ENCODE measurements at places on chromosomes 6 and 20.

- DNase-seq = no peak
These were observed 1.8 kb downstream of the EPHA7 start for GRCh38 chr6:93417421-93418013.

DNA sequence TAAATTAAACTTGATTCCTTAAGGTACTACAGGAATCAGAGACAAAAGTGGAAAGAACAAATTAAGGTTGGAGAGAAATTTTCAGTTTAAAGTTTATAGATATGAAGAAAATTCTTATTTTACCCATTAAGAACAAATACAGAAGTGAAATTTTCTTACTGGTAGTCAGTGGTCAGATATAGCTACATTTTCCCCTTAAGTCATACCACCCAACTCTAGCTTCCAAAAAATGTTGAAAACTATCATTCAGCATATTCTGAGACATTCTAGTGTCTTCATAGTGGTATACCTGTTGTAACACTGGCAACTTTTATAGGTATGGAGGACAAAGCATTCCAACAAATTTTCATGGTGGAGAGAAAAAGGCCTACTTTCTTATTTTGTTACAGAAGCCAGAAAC is 15.6 kb upstream of the SUMO4 start:
- no peak for DNase-seq

- DNase-seq = no peak
These were observed 22.3 kb downstream of the BNIP5 start for GRCh38 chr6:36314221-36315014.

- DNase-seq = no peak
These were observed 5.9 kb downstream of the ZSCAN31 start for GRCh38 chr6:28330041-28330440.

DNA sequence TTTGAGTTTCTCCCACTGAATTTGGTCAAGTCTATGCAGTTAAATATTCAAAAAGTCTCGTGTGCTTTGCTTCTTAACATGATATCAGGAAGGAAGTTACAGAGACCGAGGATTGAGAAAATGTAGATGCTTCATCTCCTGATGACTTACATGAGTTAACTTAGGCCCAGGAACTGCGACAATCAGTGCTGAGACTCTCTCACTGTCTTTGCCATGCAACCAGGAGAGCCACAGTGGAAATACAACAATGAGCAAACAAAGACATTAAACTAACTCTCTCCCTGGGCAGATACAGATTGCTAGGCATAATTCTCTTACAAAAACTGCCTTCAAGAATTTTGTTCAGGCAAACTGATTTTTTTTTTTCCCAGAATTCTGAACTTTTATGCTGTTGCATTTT is 440.6 kb upstream of the EPHA7 start:
- no peak for DNase-seq

DNA sequence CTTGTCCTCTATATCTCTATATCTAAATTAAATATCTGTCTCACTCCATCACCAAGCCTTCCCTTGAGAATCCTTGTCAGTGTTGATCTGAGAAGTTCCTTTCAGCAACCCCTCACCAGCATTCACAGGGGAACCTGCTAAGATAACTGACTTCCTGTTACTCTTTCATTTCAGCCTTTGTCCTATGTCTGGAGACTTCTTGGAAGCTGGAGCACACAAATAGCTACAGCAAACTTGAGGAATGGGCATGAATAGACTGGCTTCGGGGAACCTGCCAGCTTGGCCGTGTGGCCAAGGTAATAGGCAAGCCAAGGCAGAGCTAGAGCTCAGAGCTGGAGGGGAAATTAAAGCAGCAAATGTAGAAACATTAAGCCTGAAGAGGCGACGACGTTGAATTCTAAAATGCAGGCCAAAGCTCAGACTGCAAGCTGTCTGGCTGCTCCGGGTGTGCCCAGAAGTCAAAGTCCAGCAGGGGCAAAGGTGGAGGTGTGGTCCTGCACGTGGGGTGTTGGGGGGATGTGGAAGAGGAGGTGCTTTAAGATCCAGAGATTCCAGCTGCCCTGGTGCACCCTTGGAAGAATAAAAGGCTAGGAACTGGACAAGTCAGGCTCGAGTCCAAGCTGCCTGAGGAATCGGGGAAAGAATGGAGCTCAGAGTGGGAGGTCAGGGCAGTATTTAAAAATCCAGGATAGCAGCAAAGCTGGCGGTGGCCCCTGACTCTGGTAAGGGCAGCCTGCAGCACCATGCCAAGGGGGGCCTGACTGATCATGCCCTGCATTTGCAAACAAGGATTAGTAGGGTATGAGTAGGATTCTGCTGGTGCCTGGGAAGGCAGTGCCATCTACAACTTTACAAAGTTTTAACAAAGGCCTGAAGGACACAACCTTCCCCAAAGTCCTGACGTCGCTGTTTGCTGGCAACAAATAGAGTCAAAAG is 185.0 kb upstream of the SGK1 start:
- DNase-seq = no peak

DNA sequence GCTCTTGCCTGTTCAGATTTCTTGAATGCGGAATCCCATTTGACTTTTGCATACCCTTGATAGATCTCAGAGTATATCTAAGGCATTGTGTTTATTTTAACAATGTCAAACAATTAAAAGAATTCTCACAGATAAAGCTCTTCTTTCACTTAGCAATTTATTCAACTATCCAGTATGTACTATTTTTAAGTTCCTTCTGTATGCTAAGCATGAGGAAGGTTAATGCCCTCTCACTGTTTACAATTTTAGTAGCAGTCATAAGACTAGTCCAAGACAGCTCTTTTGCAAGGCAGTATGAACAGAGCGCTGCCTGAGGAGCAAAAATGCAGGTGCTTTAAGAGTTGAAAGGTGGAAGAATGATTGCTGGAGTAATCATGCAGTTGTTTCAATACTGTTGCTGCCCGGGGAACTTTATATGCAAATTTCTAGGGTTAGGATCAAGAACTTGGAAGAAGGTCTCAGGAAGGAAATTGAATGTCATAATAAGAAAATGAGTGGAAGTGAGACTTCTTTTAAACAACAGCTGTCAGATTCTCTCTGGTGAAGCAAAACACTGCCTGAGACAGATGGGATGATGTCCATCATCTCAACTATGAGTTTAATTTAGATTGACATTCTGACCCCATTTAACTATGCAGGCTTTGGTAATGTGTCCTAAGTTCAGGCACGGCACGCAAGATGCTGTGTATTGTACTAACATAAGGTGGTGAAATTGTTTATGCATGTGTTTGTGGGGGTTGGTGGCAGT is 1303.5 kb upstream of the CITED2 start:
- DNase-seq = no peak

DNA sequence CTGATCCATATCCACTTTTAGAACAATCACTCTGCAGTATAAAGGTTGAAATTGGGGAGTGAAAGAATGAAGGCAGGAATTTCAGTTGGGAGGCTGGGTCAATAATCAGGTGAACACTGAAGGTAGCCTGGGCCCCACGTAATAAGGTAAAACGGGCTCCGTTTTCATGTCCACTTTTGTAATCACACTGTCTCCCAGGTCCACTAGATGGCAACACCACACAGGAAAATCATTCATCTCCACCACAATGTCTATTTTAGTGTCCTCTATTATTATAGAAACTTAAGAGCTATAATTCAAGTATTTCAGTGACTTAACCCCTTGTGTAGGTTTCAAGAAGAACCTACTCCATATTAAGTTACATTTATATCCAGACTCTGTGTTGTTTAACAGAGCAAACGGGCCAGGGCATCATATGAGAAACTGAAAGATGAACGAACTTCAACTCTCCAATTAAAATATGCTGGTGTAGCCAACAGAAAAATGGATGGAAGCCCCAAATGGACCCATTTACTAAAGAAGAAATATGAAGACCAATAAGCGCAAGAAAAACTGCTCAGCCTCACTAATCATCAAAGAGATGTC is 45.9 kb upstream of the MC3R start:
- no peak for DNase-seq

GRCh38 chr20:6783752-6784151 is 16.3 kb downstream of the BMP2 start:
- DNase-seq = no peak

- DNase-seq = no peak
These were observed 44.4 kb downstream of the UQCC2 start for GRCh38 chr6:33667072-33667471.

DNA sequence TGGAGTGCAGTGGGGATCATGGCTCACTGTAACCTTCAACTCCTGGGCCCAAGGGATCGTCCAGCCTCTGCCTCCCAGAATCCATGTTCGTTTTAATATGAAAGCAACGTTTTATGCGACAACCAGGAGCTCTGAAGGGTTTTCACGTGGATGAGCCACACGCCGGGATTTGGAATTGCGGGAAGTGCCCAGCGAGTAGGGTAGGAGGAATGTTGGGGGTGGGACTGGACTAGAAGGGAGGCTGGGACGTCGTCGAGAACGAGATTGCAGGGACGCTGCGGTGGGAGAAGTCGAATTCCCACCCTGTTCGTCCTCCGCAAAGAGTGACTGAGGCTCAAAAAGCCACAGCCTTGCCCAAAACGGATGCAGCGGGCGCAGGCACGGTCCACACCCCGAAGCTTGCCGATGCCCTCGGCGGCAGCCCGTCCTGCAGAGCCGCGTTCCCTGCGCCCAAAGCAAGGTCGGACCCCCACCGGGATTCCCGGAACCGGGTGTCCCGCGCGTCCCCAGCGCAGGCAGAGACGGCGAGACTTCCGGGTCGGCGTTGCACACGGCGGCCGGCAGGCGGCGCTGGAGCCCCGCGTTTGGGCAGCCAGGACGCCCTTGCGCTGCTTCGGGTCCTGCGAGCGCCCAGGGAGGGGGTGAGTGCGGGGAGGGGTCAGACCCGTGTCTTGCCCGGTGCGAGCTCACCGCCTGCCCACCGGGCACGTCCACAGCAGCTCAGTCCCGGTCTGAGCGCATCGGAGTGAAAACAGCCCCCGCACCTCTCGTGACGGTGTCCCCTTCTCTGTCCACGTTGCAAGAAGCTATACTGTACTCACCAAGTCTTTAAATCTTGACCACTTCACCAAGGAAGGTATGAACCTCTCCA is 87.8 kb downstream of the DHX35 start:
- peak; percentile 55 for DNase-seq

All from stimulated activated CD8-positive, alpha-beta memory T cell treated with anti-CD3 and anti-CD28 coated beads, Interleukin-7, amount 100 ng/mL, for 1 hour (primary cell).